ENCODE measurements at places on chromosomes 2 and 18.

- no peak for DNase-seq
Observed at GRCh38 chr18:24319757-24320156, 77.9 kb downstream of the OSBPL1A start.

- no peak for DNase-seq
Observed at GRCh38 chr2:54279385-54279784, 23.4 kb upstream of the TSPYL6 start.

DNA sequence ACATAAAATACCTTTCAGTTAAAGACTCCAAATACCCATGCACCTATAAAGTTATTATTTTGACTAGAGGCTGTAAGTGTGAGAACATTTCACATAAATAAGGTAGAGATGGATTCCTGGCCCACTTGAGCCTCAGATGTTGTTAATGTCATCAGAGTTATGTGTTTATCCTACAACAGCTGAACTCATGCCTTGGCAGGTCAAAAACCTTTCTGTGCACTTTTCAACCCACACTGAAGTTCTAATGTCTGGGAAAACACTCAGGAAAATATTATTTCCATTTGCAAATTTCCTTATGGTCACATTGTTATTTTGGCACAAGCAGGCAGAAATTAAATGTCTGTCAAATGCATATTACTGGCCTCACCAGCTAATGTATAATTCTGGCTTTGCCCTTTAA lies 209.2 kb downstream of the LNPK start:
- no peak for DNase-seq

DNA sequence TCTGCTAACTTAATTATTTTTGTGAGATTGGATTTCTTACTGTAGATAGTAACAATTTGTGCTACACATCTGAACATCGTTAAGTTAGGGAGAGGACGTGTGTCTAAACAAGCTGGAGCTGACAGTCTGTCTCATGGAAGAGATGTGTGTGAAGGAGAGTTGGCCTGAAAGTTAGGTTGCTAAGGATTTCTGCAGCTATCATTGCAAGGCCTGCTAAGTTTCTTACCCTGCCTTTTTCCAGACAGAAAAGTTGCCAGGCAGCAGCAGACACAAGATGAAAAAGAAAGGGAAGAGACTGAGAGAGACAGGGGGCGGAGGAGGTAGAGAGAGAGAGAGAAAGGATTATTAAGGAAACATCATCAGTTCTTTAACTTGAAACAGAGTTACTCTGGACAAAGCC lies 4.1 kb upstream of the LRP1B start:
- DNase-seq = no peak

DNA sequence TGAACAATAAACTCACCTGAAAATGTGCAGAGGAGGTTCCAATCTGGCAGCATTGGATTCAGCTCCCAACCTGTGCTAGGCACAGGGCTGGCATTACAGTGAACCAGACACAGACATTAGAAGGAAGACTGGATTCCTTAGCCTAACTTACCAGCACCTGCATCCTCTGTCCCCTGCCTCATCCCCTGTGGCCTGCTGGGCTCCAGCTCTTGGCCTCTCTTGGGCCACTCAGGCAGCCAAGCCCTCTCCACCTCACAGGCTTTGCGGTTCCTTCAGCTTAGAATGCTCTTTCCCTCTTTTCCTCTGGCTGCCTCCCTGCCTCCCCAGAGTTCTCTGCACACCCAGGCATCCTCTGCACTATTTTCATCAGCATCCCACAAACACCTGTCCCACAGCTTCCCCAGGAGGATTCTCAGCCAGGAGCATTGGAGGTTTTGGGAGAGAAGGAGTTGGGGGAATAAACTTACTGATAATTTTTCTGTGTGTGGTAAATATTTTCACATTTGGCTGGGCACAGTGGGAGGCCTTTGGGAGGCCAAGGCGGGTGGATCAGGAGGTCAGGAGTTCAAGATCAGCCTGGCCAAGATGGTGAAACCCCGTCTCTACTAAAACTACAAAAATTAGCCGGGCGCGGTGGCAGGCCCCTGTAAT lies 132.0 kb downstream of the INHBB start:
- DNase-seq = no peak

Data from nucleus accumbens (tissue), 56 donors.